Motor neuron (in vitro differentiated cells): ENCODE measurements at places on chromosomes 6 and 20. TPM values are rescaled to one million over a fixed set of nuclear protein-coding genes. Genes with fewer than 3 reads are reported as not detected.

The NFATC2 gene
- 6.8 and 9.7 TPM in 2 replicates for total RNA-seq

The CCN6 gene
- 0.27 and 0.42 TPM in 2 replicates for total RNA-seq

The SIRPD gene
- total RNA-seq, result not detected in 2 replicates

The SALL4 gene
- total RNA-seq, result 6.2 and 6.8 TPM in 2 replicates

The RIPPLY2 gene
- total RNA-seq, result 2.0 and 3.2 TPM in 2 replicates

The TNXB gene
- 2.0 and 3.4 TPM in 2 replicates for total RNA-seq

- no peak for ATAC-seq
Measured at GRCh38 chr20:1820138-1821079, 74.8 kb upstream of the SIRPA start.

GRCh38 chr20:60206259-60206658 is 248.0 kb downstream of the CDH26 start:
- ATAC-seq, result no peak

DNA sequence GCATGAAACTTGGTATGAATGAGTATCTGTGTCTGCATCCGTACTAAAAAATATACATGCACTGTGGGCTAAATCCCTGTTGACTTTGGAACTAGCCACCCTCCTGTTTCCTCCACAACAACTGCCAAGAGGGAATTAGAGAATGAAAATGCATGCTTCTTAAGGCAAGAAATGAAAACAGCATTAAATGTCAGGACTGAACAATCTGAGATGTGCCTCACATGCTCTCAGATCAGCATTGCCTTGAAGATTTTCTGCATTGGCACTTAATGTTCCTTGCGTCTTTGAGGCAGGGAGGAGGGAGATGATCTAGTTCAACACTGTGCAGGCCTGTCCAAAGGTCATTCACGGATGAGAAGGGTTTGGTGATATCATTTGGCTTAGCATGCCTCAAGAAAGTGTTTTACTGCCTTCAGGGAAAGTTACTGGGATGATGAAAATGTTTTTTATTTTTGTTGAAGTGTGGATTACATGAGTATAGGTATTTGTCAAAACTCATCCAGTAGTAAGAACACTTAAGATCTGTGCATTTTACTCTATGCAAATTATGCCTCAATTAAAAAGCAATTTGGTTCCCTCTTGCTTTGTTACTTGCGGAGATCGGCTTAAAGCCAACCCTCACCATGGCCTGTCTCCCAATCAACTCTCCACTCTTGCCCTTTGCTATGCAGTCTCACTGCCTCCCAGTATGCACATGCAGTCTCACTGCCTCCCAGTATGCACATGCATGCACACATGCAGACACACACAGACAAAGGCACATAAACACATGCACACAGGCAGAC is 47.5 kb upstream of the RIN2 start:
- no peak for ATAC-seq

DNA sequence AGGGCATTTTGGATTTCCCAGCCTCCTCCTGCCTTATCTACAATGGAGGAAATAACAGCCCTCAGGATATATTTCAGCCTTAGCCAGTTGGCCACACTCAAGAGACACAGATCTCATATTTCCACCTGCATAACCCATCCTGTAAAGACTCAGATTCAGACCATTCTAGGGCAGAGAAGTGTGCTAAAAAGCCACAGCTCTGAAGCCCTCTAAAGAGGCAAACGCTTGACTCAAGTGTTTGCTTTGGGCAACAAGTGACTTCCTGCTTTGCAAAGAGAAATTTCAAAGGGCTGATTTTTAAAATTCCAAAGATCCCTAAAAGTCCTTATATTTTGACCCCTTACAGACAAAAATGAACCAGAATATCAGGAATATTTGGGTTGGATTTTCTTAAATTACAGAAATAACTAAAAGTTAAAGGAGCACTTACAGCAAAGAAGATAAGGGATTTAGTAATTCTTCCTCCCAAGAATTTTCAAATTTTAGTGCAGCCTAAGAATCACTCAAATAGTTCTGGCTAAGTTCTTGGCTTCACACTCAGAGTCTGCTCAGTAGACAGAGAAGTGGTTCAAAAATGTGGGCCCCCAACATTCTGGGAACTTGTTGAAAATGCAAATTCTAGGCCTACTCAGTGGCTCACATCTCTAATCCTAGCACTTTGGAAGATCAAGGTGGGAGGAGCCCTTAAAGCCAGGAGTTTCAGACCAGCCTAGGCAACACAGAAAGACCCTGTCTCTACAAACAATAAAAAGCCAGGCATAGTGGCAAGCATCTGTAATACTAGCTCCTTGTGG is 18.9 kb upstream of the ADGRF5 start:
- ATAC-seq, result no peak

DNA sequence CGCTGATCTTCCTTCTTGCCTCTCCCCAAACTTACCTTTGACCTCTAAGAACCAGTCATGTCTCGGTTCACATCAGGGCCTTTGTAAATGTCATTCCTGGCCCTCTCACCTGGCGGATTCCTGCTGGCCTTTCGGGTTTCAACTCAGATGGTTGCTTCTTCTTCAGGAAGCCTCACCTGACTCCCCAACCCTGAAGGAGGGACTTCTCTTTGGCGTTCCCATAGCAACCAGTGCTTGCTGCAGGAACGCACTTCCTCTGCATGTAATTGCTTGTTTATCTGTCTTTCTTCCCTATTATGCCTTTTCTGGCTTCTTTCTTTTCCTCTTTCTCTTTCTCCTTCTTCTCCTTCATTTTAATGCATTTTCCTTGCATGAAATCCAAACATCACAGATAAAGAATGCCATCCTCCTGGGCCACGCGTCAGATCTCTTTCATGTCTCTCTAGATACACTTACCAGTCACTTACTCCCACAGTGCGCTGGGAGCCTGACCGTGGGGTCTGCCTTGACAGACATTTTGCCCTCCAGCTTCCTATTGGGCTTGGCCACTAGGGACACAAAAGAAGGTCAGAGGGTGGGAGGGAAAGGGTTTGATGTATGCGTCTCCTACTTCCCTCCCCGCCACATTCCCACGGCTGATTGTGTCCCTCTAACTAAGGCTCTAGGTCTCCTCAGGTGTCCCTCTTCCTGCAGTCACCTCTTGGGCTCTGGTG is 295.7 kb upstream of the TSHZ2 start:
- no peak for ATAC-seq

- ATAC-seq, result no peak
Measured at GRCh38 chr6:134216301-134217010, 101.5 kb downstream of the SGK1 start.

DNA sequence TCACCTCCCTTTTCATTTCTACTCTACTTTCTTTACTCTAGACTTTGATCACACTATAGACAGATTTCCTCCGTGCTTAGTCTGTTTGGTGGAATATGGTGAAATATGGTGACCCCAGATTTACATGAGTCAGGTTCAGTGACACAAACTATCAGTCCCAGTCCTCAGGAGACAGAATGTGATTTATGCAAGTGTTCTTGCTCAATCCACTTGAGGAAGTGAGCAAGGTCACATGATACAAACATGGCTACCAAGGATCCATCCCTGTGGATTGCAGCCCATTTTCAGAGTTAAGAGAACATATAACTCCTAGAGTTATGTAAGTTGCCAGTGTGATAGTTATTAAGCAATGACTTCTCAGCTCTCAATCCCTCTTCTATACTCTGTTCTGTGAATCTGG is 23.7 kb upstream of the TSHZ2 start:
- ATAC-seq, result no peak

- ATAC-seq, result no peak
Measured at GRCh38 chr6:36933102-36933501, 21.4 kb upstream of the PI16 start.
